ENCODE measurements at places on chromosomes 1 and 21. TPM values are rescaled to one million over a fixed set of nuclear protein-coding genes. Genes with fewer than 3 reads are reported as not detected.

DNA sequence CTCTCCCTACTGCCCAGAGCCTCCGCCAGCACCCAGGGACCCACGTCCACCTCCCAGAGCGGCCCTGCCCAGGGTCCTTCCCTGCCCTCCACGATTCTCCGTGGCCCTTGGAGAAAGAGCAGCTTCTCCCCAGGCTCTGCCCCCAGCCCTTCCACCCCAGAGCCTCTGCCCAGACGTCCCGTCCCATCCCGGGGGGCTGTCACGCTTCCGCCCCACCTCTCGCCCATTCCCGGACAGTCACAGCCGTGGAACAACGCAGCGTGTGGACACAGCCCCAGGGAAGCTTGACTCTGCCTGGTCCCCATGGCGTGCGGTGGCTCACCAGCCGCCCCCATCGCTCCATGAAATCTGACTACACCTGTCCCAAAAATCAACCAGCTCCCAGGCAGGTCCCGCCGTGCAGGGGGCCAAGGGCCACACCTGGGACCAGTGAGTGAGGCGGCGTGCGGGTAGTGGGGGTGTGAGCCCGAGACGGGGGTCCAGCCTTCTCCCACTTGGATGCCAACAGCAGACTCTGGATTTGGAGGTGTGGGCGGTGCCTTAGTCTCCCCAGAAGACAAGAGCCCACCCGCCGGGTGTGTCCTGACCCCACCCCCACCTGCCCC, 12.5 kb upstream of the TTLL10 start:
- no peaks in the 10 kb centered on the region for H3K27me3 ChIP-seq
- no peak for DNase-seq
- no peaks in the 10 kb centered on the region for H3K4me1 ChIP-seq
- H3K27ac ChIP-seq = no peak overlapping the region

DNA sequence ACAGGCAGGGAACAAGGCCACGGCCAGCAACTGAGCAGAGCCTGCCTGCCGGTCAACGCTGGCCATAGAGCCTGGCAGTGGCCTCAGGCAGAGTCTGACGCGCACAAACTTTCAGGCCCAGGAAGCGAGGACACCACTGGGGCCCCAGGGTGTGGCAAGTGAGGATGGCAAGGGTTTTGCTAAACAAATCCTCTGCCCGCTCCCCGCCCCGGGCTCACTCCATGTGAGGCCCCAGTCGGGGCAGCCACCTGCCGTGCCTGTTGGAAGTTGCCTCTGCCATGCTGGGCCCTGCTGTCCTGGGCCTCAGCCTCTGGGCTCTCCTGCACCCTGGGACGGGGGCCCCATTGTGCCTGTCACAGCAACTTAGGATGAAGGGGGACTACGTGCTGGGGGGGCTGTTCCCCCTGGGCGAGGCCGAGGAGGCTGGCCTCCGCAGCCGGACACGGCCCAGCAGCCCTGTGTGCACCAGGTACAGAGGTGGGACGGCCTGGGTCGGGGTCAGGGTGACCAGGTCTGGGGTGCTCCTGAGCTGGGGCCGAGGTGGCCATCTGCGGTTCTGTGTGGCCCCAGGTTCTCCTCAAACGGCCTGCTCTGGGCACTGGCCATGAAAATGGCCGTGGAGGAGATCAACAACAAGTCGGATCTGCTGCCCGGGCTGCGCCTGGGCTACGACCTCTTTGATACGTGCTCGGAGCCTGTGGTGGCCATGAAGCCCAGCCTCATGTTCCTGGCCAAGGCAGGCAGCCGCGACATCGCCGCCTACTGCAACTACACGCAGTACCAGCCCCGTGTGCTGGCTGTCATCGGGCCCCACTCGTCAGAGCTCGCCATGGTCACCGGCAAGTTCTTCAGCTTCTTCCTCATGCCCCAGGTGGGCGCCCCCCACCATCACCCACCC, at the start of gene TAS1R3:
TSS of gene TAS1R3 (plus strand) at position 213 of the 898 bp plus-strand sequence. CDS start at position 279, 66 bp downstream.
- no peak for DNase-seq
- H3K36me3 ChIP-seq = no peaks in the 10 kb centered on the region
- H3K27ac ChIP-seq = no peak within 1 kb of the TSS
- H3K4me1 ChIP-seq = peaks cover 15% of the 10 kb centered on the region
- H3K27me3 ChIP-seq = no peaks in the 10 kb centered on the region

- H3K27me3 ChIP-seq = no peaks in the 10 kb centered on the region
- H3K27ac ChIP-seq = no peak overlapping the region
- no peaks in the 10 kb centered on the region for H3K36me3 ChIP-seq
- no peak for DNase-seq
- peaks cover 20% of the 10 kb centered on the region for H3K4me1 ChIP-seq
Observed at GRCh38 chr1:30781906-30782305, 24.3 kb upstream of the LAPTM5 start.

- no peaks in the 10 kb centered on the region for H3K4me1 ChIP-seq
- H3K27ac ChIP-seq = peak overlapping the region; percentile 58
- DNase-seq = no peak
Observed at GRCh38 chr1:113659556-113659955, 99.7 kb downstream of the PHTF1 start.

- no peaks in the 10 kb centered on the region for H3K36me3 ChIP-seq
- H3K27me3 ChIP-seq = no peaks in the 10 kb centered on the region
- no peak overlapping the region for H3K27ac ChIP-seq
Observed at GRCh38 chr1:55726994-55727393, 511.8 kb upstream of the USP24 start.

DNA sequence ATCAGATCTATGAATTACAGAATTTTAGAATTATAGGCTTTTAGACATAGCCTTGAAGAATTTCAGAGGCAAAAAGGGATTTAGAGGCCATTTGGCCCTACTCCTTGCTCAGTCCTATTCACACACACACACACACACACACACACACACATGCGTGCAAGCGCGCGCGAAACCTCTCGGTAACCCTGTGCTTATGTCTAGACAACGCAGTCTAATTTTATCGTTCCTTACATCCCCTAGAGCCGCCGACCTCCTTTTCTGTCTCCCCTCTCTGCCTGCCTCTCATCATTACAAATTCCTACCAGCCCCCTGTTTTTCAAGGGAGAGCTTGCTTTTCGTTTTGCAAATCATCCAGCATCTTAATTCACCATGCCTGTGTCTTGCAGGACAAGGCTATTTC, 252.1 kb downstream of the FOXD2 start:
- H3K36me3 ChIP-seq = no peaks in the 10 kb centered on the region
- no peak overlapping the region for H3K27ac ChIP-seq
- no peak overlapping the region for H3K4me3 ChIP-seq
- no peak for DNase-seq
- peaks cover 21% of the 10 kb centered on the region for H3K27me3 ChIP-seq

DNA sequence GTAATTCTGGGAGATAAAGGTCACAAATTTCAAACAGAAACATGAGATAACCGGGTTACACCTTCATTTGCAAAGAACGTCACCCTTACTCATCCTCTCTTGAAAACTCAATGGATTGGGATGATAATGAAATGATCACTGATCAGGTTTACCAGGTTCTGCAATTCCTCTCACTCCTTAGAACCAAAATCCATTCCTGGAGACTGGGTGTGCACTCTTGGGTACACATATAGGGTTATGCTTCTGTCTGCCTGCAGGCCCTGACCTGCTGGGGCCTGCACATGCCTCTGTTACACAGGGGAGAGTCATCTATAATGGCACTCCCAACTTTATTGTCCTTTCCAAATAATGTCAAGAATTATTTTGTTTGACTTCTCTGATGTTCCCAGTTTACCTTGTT, 8.3 kb downstream of the SUSD4 start:
- no peak overlapping the region for H3K27ac ChIP-seq
- DNase-seq = no peak
- H3K4me1 ChIP-seq = no peaks in the 10 kb centered on the region
- H3K36me3 ChIP-seq = no peaks in the 10 kb centered on the region
- no peak overlapping the region for H3K4me3 ChIP-seq

- H3K4me3 ChIP-seq = no peak overlapping the region
- no peak overlapping the region for H3K27ac ChIP-seq
- no peak for DNase-seq
- no peaks in the 10 kb centered on the region for H3K4me1 ChIP-seq
- H3K36me3 ChIP-seq = no peaks in the 10 kb centered on the region
Observed at GRCh38 chr1:201938440-201939035, 7.8 kb downstream of the LMOD1 start.

PPFIA4 gene
- polyA plus RNA-seq = 4.4 TPM

OLIG2 gene
- not detected for polyA plus RNA-seq

SLC37A1 gene
- 2.8 TPM for polyA plus RNA-seq
